ENCODE measurements at places on chromosomes 1 and 21. TPM values are rescaled to one million over a fixed set of nuclear protein-coding genes. Genes with fewer than 3 reads are reported as not detected.

The DAB1 gene
- total RNA-seq, result 2.5 TPM

GRCh38 chr1:19310720-19311502 lies 1.0 kb downstream of the AKR7A2 start:
- H3K4me1 ChIP-seq, result peaks cover 4% of the 10 kb centered on the region
- H3K27ac ChIP-seq, result no peak overlapping the region
- no peaks in the 10 kb centered on the region for H3K27me3 ChIP-seq
- H3K4me3 ChIP-seq, result peak overlapping the region; percentile 80
- peaks cover 14% of the 10 kb centered on the region for H3K36me3 ChIP-seq

- peaks cover 3% of the 10 kb centered on the region for H3K27me3 ChIP-seq
- peaks cover 7% of the 10 kb centered on the region for H3K4me1 ChIP-seq
- H3K4me3 ChIP-seq, result no peak overlapping the region
- no peaks in the 10 kb centered on the region for H3K36me3 ChIP-seq
Measured at GRCh38 chr21:33981391-33982101, 65.9 kb upstream of the ATP5PO start.

The ZNF281 gene
- 21.4 TPM for total RNA-seq

The KLHDC7A gene
- not detected for total RNA-seq

- no peaks in the 10 kb centered on the region for H3K27me3 ChIP-seq
- no peaks in the 10 kb centered on the region for H3K4me1 ChIP-seq
- no peaks in the 10 kb centered on the region for H3K36me3 ChIP-seq
- no peak for DNase-seq
- H3K4me3 ChIP-seq, result no peak overlapping the region
Measured at GRCh38 chr1:110443451-110443850, 7.5 kb upstream of the PROK1 start.

DNA sequence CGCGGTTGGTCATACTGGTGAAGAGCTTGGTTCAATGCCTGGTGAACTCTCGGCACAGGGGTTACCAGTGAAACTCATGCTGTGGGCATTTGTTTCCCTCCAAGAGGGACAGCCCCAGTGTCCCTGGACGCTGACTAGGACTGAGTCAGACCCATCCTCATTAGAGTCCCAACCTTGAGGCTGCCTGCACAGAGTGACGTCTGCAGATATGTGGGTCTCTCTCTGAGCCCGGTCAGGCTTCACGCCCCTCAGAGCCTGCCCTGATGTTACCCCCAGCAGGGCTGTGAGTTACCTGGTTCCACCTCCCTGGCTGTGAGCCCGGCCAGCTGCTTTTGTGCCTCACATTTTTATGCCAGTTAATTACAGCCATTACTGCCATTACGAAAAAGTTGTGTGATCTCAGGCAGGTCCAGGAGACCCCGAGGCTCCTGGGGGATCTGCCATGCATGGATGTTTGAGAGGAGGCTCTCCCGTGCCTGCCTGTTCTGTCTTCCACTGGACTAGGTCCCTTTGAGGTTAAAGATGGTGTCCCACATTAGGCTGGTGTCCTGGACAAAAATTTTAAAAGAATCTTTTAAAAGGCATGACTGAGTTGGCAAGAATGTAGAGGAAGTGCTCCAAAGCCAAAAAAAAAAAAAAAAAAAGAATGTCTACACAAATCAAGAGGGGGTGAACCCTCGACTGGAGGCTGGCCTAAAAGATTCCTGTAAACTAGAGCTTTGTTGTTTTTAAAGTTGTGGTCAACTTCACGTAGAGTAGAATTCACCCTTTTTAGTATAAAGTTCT lies 36.6 kb upstream of the PADI1 start:
- H3K4me3 ChIP-seq, result no peak overlapping the region
- no peaks in the 10 kb centered on the region for H3K36me3 ChIP-seq
- no peaks in the 10 kb centered on the region for H3K27me3 ChIP-seq
- no peak for DNase-seq
- H3K4me1 ChIP-seq, result no peaks in the 10 kb centered on the region
- no peak overlapping the region for H3K27ac ChIP-seq

The AIM2 gene
- total RNA-seq, result 2.5 TPM

DNA sequence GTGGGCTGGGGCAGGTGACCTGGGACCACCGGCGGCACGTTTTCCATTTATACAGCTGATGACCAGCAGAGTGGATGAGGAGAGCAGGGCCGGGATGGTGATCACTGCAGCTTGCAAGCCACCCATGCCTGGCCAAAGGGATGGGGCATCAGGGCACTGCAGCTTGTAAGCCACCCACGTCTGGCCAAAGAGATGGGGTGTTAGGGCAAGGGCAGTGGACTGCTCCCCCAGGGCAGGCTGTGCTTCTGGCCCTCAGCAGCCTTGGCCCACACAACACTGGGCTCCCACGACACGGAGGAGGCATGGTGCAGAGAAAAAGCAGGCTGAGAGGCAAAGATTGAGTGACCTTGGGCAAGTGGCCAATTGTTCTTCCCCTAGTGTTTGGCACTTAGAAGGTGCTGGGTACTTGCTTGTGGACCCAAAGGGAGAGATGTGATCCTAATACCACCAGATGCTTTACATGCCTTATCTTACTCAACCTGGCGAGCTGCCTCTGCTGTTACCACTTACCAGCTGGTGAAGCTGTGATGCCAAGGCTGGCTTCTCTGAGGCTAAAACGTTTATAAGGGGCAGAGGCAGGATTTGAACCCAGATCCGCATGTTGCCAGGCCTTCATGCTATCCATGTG lies 48.3 kb downstream of the TRIM62 start:
- DNase-seq, result no peak
- H3K27me3 ChIP-seq, result no peaks in the 10 kb centered on the region
- peaks cover 3% of the 10 kb centered on the region for H3K36me3 ChIP-seq
- H3K27ac ChIP-seq, result no peak overlapping the region

GRCh38 chr1:159474926-159475325 lies 35.4 kb downstream of the OR10J1 start:
- H3K4me1 ChIP-seq, result no peaks in the 10 kb centered on the region
- no peaks in the 10 kb centered on the region for H3K36me3 ChIP-seq
- no peak for DNase-seq
- no peak overlapping the region for H3K4me3 ChIP-seq

The PRAMEF11 gene
- not detected for total RNA-seq

DNA sequence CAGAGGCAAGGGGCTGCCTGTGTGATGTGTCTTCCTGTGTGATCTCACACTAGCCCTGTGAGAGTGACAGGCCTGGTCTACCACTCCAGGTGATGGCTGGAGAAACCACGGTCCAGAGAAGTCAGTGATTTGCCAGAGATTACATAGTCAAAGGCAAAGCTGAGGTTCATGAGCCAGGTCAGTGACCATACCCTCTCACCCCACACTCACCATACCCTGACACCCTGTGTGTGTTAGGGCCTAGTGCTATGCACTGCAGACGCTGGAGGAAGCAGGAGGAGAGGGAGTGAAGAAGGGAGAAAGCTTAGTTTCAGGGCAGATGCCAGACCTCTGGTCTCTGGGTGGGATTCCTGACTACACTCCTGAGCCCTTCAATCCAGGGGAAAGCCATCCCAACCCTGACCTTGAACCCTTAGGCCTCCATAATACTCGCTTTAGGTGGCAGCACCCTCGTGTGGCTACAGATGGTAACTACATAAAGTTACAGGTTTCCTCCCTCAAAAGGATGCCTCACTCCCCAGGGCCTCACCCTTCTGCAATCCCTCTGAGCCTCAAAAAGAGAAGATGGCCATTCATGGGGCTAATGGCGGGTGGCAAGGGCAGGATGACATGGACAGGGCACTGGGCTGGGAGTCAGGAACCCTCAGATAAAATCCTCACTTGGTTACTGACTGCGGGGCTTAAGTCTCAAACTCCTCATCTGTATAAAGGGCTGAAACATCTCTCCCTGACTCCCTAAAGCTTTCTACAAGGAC lies 20.8 kb upstream of the SDC3 start:
- H3K4me1 ChIP-seq, result peaks cover 10% of the 10 kb centered on the region
- H3K36me3 ChIP-seq, result no peaks in the 10 kb centered on the region
- peaks cover 3% of the 10 kb centered on the region for H3K27me3 ChIP-seq
- H3K4me3 ChIP-seq, result no peak overlapping the region
- peak overlapping the region; percentile 22 for H3K27ac ChIP-seq

The AADACL3 gene
- not detected for total RNA-seq

The CD1B gene
- not detected for total RNA-seq

- H3K27me3 ChIP-seq, result peaks cover 8% of the 10 kb centered on the region
- no peak overlapping the region for H3K27ac ChIP-seq
- H3K36me3 ChIP-seq, result no peaks in the 10 kb centered on the region
- H3K4me1 ChIP-seq, result peaks cover 33% of the 10 kb centered on the region
Measured at GRCh38 chr1:227785805-227786671, 29.4 kb upstream of the PRSS38 start.

The SERPINC1 gene
- total RNA-seq, result not detected

DNA sequence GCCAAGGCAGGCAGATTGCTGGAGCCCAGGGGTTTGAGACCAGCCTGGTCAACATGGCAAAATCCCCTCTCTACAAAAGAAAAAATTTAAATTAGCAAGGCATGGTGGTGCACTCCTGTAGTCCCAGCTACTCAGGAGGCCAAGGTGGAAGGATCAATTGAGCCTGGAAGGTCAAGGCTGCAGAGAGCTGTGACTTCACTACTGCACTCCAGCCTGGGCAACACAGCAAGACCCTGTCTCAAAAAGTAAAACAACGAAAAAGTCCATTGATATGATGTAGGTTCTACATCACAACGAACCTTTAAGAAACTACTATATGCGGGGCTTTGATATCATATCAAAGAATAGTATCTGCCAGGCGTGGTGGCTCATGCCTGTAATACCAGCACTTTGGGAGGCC lies 20.9 kb downstream of the PTAFR start:
- DNase-seq, result no peak
- H3K27me3 ChIP-seq, result no peaks in the 10 kb centered on the region
- no peaks in the 10 kb centered on the region for H3K4me1 ChIP-seq
- H3K4me3 ChIP-seq, result no peak overlapping the region
- H3K27ac ChIP-seq, result no peak overlapping the region

- H3K36me3 ChIP-seq, result peaks cover 41% of the 10 kb centered on the region
- peaks cover 80% of the 10 kb centered on the region for H3K4me1 ChIP-seq
- no peak overlapping the region for H3K4me3 ChIP-seq
- no peak for DNase-seq
Measured at GRCh38 chr1:154427173-154428139, 22.3 kb downstream of the IL6R start.

GRCh38 chr1:24594328-24594598 lies 38.4 kb downstream of the NCMAP start:
- peaks cover 20% of the 10 kb centered on the region for H3K27me3 ChIP-seq
- H3K36me3 ChIP-seq, result no peaks in the 10 kb centered on the region
- H3K4me3 ChIP-seq, result no peak overlapping the region
- H3K27ac ChIP-seq, result no peak overlapping the region
- DNase-seq, result no peak

GRCh38 chr1:55696181-55696754 lies 481.1 kb upstream of the USP24 start:
- no peak for DNase-seq
- H3K27ac ChIP-seq, result no peak overlapping the region
- H3K4me1 ChIP-seq, result no peaks in the 10 kb centered on the region
- no peaks in the 10 kb centered on the region for H3K27me3 ChIP-seq
- H3K36me3 ChIP-seq, result no peaks in the 10 kb centered on the region

- no peak overlapping the region for H3K27ac ChIP-seq
- H3K36me3 ChIP-seq, result no peaks in the 10 kb centered on the region
- no peaks in the 10 kb centered on the region for H3K4me1 ChIP-seq
- peaks cover 25% of the 10 kb centered on the region for H3K27me3 ChIP-seq
- no peak overlapping the region for H3K4me3 ChIP-seq
Measured at GRCh38 chr1:11868331-11868980, 9.7 kb upstream of the NPPB start.

DNA sequence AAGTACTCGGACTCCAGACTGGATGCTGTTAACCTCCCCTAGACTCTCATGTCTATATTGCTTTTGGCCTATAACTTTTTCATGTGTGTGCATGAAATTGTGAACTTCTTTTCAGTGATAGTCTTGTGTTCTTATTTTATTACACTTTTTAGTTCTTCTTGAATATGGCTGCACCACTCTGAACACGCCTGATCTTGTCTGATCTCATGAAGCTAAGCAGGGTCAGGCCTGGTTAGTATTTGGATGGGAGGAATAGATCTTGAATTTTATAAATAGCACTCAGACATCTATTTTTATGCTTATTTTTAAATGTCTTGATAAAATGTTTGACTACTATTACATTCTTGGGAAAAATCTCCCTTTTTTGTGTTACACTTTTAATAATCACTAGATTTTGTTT lies 22.4 kb downstream of the TCP10L start:
- H3K27ac ChIP-seq, result no peak overlapping the region
- no peaks in the 10 kb centered on the region for H3K27me3 ChIP-seq
- H3K4me1 ChIP-seq, result no peaks in the 10 kb centered on the region
- DNase-seq, result no peak
- H3K4me3 ChIP-seq, result no peak overlapping the region
- H3K36me3 ChIP-seq, result no peaks in the 10 kb centered on the region

The NUAK2 gene
- 32.7 TPM for total RNA-seq

DNA sequence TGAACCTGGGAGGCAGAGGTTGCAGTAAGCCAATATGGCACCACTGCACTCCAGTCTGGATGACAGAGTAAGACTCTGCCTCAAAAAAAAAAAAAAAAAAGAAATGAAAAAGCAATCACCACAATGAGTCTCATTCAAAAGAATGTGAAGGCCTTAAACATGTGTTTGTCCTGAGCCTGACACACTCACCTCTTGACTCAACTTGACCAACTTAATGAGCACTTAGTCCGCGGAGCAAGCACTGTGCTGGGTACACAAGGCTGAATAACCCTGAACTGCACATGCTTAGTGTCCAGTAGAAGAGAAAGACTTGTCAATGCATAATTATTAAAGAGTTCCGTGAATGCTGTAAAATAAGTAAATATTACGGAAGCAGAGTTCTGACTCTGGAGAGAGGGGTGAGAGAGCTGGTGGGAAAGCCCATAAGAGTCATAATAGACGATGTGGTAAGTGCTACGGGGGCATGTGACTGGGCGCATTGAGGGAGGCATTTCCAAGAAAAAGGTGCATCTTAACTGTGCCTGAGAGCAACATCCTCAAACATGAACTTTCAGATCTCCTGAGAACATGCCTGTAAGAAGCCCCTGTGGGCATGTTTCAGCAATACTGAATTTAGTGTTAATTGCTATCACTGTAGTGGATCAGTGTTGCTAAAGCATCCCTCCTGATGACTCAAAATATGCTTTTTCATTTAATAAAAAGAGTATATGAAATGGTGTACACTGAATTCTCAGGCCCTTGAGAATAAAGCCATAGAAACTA lies 27.2 kb downstream of the MCOLN2 start:
- no peaks in the 10 kb centered on the region for H3K36me3 ChIP-seq
- no peak overlapping the region for H3K4me3 ChIP-seq
- no peak overlapping the region for H3K27ac ChIP-seq
- H3K27me3 ChIP-seq, result no peaks in the 10 kb centered on the region

The C1orf115 gene
- total RNA-seq, result 0.45 TPM

The TMEM234 gene
- total RNA-seq, result 19.1 TPM
